T-helper 9 cell (primary cell): ENCODE measurements at places on chromosomes 12 and 14.

DNA sequence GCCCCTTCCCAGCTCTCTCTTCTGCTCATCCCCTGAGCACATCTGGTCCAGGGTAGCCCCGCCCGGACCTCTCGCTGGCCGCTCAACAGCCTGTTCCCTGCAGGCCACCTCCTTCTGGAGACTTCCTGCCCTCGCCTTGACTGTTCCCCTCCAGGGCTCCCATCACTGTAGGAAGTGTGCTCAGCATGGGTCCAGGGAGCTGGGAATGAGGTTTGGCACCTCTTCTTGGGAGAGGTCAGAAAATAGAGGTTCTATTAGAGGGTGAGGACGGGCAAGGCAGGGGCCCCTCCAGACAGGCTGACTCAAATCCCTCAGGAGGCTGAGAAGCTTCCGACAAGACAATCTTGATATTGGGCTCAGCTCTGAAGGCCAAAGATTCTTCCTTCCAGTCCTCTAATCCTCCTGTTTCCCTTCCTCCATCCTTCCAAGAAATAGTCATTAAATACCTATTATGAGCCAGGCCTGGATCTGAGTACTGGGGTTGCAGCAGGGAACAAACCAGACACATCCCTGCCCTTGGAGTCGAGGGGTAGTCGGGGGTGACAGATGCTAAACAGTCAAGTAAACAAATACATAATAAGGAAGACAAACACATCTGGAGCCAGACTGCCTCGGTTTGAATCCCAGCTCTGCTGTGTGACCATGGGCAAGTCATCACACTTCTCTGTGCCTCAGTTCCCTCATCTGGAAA lies 30.6 kb downstream of the CMKLR1 start:
- no peak for DNase-seq

DNA sequence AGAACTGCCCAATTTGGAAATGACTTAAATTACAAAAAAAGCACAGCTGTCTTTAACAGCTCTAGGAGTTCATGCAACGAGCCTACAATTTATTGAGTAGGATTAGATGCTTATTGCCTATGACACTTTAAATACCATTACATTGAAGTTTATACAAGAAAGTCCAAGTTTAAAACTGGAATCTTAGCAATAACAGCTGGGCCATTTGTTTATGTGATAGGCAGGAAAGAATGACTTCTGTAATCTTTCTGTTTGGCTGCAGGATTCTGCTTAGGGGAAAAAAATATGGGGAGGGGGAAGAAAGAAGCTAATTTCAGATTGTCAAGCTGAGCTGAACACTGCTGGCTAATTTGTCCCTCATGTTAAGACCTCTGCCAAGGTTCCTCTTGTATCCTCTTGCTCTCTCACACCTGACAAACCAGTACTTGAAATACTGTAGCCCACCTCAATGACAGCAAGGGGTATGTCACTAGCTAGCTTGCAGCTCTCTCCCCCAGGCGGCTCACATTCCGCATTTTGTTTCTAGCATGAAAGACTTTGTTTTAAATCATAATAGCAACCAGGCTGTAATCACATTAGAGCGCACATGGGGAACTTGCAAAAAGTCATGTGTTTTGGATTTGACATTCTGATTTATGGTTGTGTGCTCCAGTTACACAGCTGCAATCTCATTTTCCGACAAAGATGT lies 384.8 kb downstream of the BMP4 start:
- DNase-seq: no peak

DNA sequence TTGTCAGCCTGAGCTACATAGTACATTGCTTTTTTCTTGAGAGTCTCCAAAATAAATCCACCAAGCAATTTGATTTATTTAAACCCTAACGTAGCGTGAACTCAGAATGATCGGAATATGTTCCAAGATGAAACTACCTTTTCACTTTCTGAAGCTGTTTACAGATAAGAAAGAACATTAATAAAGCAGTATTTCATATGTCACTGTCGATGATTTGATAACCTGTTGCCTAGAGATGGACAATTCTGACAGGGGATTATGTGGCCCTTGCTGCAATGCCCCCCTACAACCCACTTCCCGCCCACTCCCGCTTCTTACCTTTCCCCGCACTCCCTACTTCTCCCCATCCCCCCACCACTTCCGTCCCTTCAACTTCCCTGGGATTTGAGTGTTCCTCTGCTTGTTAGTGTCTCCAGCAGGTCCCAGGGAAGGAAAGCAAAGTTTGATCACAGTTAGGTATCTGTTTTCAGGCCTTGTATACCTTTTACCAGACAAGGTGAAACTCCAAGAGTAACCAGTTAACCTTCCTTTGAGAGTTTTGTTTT lies 229.2 kb upstream of the HMGA2 start:
- DNase-seq: no peak

DNA sequence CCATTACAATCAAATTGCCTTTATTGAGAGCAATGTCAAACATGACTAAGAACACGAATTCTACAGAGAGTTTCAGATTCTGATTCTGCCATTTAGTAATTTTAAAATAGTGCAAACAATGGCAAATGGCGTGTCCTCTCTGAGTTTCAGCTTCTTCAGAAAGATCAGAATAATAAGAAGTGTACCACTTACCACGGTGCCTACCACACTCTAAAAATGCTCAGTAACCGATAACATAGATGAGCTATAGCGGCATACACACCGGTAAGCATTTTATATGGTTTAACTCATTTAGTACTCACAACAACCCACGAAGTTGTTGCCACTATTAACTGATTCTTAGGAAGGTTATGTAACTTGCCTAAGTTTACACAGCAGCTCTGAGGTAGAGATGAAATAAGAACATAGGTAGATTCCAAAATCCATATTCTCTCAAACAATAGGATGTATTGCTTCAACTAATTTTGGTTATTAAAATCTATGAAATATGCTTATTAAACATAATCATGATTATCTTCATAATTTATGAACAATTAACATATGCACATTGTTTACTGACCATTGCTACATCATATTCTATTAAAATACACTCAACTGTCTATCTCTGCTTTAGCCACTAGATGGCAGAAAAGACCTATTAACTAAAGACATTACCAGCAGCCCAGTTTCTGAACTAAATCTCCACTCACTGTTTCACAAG lies 38.3 kb downstream of the SLC6A15 start:
- no peak for DNase-seq

DNA sequence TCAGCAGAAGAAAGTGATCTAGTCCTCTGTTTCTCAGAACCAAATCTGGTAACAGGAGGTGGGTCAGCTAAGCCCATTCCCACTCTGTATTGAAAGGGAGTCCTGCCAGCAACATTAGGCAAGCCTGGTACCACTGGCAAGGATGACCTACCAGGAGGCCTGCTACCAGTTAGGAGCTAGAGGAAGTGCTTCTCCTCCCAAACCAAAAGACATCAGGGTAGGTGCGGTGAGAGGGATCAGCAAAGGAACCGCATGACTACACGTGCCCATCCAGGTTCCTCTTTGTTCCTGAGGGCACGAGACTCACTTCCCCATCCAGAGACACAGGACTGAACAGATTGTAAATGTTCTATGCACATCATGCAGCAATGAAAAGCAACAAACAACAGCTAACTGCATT lies 2.8 kb downstream of the KLRC4 start:
- no peak for DNase-seq
